ENCODE measurements at places on chromosomes 4 and X.

DNA sequence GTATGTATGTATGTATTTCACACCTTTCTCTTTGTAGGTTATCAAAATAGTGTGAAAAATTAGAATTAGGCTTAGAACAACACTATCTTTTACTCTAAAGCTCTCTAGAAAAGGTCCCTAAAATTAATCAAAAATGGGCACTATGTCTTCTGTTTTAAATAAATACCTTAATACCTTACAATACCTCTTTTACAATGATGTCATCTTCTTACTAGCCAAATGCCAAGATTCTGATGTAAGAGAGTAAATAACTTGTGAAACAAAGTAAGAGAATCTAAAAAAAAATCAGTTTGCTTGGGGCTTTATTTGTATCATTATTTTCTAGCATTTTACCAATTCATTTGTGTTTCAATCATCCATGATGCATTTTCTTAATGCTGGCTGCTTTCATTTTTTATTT is 402.2 kb upstream of the MAGEB2 start:
- DNase-seq = no peak

DNA sequence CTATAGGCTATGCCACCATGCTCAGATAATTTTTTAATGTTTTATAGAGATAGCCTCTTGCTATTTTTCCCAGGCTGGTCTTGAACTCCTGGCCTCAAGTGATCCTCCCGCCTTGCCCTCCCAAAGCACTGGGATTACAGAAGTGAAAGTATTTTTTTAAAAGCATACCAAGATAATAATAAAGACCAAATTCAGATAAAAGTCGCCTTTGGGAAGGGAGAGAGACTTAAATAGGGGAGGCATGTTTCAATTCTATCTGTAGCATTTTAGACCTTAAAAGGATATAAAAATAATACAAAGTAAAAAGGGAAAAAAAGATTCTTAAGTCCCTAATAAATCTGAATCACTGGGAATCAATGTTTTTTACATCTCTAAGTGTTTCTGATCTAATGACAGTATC is 108.9 kb downstream of the AFAP1 start:
- DNase-seq = no peak

GRCh38 chr4:105490523-105490922 is 16.7 kb upstream of the PPA2 start:
- DNase-seq = no peak

DNA sequence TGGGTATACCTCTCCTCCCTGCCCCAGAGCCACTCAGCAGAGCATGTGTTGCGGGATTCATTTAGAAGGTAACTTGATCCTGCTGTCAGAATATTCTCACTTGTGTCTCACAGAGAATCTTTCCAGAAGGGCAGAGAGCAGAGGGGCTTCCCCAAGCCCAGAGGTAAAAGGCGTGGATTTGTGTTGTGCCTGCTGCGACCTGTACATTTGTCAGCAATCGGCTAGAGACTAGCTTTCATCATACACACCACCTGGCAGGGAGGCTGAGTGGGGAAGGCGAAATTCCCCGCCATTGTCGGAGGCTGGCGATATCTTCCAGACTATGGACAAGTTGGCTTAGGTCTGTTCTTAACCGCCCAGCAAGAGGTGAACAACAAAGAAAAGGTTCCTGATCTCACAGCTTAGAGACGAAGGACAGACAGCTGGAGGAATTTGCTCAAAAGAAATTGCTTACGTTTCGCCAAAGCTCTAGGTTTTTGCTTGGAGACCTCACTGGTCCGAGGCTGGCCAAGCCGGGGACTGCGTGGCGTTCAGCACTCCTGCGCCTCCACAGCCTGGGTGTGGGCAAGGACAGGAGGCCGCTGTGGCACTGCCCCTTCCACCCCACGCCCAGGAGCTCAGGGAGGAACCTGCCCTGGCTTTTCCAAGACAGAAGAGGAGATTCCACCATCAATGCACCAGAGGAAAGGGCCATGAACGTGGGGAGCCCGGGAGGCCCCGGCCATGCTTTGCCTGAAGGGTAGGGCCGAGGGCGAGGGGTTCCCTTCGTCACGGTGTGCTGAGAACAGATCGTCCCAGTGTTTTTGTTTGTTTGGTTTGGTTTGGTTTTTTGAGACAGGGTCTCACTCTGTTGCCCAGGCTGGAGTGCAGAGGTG is 69.4 kb downstream of the DCTD start:
- DNase-seq = no peak

- no peak for DNase-seq
These were observed 25.4 kb upstream of the ARSD start for GRCh38 chrX:2954541-2954940.

GRCh38 chr4:127685292-127685691 is 44.9 kb upstream of the SLC25A31 start:
- DNase-seq = no peak

DNA sequence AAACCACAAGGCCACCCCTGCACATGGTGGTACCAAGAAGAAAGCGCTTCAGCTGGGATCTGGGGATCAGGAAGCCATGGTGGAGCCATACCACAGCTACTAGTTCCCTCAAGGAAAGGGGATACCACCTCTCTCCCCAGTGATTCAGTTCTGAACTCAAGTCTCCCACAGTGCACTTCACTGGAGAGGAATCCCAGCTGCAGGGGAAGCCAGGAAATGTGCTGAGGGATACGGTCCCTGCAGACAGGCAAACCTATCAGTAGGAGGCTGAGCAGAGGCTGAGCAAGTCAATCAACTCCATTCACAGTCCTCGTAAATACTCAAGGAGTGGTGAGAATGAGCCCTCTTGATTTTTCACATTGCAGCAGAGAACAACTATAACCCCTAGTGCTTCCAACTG is 11.0 kb downstream of the TMEM192 start:
- no peak for DNase-seq

DNA sequence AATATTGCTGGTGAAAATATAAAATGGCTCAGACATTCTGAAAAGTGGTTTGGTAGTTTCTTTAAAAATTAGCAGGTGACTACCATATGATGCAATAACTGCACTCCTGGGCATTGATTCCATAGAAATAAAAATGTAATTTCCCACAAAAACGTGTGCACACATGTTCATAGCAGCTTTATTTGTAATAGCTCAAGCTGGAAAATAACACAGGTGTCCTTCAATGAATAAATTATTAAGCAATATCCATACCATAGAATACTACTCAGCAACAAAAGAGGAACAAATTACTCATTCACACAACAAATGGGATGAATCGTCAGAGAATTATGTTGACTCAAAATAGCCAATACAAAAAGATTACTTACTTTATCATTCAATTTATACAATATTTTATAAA is 893.7 kb upstream of the SLIT2 start:
- no peak for DNase-seq

DNA sequence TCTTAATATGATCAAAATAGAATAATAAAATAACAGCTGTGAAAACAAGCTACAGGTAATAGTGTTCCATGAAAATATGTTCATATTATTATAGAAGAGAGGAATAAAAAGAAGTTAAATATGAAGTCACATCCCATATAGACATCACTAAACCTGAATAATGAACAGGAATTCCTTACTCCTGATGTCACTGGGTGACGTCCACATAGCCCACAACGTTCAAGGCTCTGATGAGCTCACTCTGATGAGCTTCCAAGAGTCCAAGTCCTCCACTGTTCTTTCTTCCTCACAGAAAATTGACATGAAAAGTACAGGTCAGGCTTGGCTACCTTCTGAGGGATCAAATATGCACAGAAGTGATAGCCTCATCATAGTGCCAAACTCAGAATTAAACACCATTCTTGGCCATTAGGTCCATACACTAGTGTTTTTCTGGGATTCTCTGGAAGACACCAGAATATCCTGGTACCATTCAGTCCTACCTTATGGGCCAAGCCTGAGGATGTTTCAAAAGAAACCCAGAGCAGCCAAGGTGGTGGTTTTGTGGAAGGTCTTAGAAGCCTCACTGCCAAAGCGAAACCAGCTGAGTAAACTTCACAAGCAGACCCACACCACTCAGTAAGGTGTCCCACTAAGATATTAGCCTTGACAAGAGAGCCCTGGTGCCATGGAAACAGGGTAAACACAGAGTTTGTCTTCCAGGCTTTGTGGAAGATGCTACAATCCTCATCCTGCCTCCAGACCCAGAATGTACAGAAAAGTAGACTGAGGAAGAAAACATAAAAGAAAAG is 138.4 kb upstream of the HHIP start:
- no peak for DNase-seq

DNA sequence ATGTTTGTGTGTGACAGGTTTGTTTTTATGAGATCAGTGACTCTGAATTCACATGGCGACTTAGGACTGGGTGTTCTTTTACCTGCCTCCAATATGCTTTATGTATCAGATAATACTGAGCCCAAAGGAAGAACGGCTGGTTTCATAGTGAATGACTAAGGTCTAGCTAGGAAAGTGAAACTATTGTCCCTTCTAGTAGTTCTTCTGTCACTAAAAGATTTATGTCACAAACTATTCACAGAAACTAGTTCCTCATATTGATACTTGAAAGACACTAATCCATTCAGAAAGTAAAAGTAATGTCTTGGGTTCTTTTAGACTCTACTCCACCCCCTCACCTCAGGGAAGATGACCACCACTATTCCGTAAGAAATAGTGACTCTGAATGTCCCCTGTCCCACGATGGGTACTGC is 81.7 kb downstream of the EGF start:
- DNase-seq = no peak

DNA sequence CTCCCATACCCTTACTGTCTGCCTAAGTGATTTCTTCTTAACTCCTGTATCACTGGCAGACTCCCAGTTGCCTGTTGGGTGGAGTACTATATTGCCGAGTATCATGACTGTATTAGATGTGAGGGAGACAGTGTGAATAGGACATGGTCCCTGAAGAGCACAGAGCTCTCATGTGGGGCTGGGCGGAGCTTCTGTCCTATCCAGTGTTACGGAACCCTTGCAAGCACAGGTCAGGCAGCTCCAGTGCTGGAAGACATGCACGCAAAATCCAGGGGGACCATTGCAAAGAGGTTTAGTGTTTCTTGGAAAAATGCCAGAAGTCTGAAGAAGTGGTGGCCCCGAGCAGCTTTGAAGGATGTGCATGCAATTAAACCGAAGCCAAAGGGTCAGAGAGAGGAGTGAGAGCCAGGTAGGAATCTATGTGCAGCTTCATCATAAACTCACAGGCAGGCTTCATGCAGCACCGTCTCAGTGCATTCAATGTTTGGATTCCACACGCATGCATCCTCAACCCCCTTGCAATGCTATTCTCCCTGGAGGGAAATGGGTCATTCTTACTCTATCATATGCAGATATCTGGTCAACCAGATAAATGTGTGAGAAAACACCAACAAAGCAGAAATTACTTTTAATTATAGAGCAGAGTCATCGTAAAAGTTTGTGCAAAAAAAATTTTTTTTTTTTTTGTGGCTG is 49.7 kb upstream of the DHRSX start:
- no peak for DNase-seq

GRCh38 chr4:10312568-10312967 is 144.7 kb downstream of the ZNF518B start:
- DNase-seq = no peak

GRCh38 chrX:130171446-130172126 is at the start of gene RAB33A:
RAB33A (plus strand) TSS chrX:130171962; CDS start chrX:130172063, 101 bp downstream.
- DNase-seq = no peak

GRCh38 chr4:126775485-126776106 is 857.2 kb upstream of the INTU start:
- DNase-seq = no peak

DNA sequence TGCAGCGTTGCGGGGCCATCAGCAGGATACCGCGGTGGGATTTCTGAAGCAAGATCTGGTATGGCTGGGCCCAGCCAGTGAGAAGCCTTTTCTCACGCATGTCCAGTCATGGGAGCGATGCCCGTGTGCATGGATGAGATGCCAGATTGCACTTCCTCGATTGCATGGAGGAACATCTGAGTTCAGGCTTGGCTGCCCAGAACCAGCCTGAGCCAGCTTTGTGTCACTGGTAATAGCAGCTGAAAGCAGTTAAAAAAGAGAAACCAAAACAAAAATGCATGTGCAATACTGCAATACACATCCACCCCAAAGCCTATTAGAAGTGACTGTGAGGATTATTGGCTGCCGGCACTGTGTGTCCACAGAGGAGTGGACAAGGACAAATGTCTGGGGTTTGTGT is 59.3 kb downstream of the PSAPL1 start:
- peak; percentile 64 for DNase-seq

- no peak for DNase-seq
These were observed 47.2 kb upstream of the TMEM33 start for GRCh38 chr4:41887821-41888686.

- no peak for DNase-seq
These were observed 19.2 kb upstream of the GRPEL1 start for GRCh38 chr4:7087036-7087435.

GRCh38 chr4:129146639-129147038 is 50.7 kb downstream of the C4orf33 start:
- DNase-seq = no peak

DNA sequence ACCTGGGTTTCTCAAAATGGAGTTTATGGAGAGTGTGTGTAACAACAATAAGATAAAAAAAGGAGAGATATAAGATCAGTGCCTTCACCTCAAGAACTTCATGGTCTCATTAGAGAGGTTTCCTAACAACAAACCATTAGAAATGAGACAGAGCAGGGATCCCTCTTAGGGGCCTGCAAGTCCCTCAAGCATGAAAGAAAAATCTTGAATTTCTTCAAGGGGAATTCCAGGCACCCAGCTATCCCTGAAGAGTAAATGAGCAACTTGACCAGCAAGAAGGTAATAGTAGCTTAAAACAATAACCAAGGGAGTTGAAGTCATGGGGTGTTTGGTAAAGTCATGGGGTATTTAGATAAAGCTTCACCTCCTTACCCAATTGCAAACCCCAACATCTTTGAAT is 49.7 kb upstream of the TLR3 start:
- DNase-seq = no peak

DNA sequence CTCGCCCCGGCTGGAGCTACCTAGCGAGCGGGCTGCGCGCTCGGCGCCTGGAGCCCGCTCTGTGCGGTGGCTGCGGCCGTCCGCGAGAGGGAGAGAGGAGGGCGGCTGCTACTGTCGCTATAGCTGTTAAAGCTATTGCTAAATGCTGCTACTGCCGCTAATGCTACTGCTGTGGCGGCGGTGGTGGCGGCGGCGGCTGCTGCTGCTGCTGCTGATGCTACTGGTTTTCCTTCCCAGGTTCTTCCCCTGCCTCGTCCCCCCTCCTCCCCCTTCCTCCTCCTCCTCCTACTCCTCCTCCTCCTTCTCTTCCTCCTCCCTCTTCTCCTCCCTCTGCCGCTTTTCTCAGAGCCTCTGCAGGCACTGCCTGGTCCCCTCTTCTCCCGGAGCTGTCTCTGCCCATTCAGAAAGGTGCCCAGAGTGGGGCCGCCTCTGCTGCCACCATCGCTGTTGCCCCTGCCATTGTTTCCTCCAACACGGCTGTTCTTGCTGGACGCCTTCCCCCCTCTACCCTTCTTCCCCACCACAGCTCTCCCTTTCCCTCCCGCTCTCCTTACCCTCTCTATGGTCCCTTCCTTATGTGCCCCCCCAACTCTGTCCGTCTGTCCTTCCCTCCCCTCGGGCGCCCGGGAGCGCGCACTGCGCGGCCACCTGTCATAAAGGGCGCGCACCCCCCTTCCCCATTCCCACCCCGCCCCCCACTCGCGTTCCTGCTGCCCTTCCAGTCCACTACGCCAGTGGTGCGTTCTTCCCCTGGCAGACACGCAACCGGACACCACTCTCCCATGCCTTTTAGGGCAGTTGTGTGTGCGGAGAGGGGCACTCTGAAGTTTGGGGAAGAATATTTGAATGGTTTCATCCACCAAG is at the start of gene NEXMIF:
Gene NEXMIF (minus strand): TSS at position 228 of the 864 bp plus-strand sequence.
- DNase-seq = peak; percentile 34

Data from right hindlimb (tissue), 1 donor.